IPS-NIHi11 (cell line): ENCODE measurements at places on chromosomes 2 and 18.

DNA sequence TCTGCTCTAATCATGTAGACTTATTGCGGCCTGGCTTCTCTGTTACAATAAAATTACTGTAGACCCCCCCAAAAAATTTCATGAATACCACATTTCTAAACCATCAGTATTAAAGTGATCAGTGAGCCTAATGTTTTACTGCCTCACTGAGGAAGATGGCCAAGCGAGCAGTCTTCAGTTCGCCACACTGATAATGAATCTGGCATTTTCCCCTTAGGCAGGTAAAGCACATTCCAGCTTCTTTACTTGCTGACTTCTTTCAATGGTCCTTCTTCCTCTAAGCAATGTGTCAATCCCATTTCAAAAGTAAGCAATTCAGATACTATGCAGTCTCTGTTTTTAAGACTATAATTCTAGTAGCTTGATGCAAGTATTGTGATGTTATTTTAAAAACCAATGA lies 137.6 kb downstream of the LAMA1 start:
- DNase-seq = no peak

DNA sequence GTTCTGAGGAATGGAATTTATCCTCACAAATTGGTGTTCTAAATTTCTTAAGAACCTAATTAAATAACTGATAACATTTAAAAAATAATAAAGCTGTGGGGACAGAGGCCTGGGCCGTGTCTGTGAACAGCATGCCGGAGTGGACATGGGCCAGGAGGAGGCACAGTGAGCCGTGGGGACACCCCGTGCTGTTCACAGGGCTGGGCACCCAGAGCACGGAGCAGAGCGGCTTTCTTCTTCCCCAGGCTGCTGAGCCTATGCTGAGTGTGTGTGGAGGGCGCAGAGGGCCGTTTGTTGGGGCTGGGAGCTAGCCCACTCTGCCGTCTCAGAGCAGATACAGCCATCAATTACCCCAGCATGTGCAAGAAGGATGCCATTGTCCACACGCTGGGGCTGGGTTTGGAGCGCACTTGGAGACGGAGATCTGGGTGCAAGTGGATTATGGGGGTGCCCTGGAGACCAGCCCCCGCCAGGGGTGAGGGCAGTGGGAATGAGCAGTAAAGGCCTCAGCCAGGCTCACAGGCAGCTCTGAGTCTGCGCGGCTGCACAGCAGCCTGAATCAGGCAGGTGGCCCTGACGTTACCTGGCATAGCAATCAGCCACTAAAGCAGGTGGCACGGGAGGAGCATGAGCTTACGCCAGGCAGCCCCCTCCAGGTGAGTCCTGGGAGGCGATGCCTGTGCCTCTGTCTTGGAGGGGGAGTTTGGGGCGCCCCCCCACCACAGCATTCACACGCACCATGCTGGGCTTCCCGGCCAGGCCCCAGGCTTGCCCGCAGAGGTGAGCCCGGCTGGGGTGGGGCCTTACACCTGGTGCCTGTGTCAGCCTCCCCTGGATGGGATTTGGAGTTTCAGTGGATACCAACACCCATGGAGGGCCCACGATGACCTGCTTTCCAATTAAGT lies 52.1 kb upstream of the SLC66A3 start:
- no peak for DNase-seq

DNA sequence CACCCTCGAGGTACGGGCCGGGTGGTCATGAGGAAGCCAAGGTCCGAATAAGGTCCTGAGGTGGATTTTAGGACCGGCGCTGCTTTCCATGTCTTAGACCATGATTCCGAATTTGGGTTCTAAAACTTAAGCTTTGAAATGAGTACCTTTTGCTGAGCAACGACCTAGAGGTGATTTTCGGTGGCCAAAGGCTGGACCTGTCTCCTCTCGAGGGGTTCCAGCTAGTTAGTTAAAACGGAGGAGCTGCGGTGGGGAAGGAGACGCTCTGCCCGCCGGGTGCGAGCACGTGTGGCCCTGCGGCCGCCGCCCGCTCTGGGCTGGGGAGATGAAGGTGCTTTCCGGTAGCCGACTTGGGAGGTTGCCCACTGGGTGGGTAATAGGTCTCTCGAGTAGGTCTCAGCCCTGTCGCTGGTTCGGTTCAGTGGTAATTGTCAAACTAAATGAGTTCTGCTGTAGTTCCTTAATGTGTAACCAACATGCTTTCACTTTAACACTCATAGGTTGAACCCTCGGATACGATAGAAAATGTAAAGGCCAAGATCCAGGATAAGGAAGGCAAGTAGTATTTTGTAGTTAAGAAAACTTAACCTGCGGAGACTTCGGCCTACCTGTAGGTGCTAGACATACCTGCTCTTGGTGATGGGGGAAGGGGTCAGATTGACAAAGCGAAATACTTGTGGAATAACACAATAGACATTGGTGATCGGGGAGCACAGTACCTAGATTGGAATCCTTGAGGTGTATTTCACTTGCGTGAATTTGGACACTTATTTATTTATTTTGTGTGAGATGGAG lies 572 bp downstream of the RPS27A start:
- DNase-seq = peak; percentile 15

GRCh38 chr18:45481821-45482220 lies 133.5 kb upstream of the SLC14A2 start:
- no peak for DNase-seq

GRCh38 chr18:79874553-79875530 lies 76.6 kb downstream of the SLC66A2 start:
- peak; percentile 9 for DNase-seq

DNA sequence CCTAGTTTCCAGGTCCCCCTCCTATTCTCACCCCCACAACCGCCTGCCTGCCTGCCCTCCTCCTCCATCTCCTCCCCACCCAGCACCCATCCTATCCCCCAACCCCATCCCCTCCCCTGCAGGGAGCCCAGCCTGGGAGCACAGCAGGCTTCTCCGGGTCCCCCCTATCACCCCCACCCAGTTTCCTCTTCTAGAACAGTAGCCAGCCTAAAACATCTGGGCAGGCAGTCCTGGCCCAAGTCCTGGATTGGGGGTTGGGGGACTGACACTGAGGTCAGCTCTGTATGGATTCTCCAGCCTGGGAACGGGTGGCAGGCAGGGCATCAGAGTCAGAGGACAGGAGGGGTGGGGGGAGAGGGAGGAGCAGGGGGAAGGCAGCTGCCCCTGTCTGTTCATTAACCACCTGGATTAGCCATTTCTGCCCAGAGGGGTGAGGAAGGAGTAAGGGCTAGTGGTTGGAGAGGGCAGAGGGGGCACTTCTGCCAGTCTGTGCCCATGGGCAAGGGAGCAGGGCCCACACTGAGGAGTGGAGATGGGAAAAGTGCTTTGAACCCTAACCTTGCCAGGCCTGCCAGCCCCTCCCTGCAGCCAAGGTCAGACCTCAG lies 60.0 kb downstream of the TNS1 start:
- no peak for DNase-seq

DNA sequence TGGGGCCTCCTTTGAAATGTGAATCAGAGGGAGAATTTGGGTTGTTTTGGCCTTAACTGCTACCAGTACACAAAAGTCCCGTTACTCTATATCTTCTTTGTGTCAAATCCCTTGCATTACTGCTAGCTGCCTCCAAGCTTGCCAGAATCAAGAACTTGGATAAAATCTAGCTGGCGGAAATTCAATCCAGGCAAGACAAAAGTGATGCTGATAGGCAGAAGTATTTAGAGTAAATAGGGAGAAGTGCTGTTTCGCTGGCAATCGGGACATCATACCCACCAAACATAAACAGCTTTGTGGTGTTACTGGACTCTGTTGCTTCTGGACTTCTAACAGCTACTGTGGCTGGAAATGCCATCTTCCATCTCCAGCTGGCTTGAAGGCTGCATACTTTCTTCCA lies 2.5 kb downstream of the IFIH1 start:
- DNase-seq = no peak

DNA sequence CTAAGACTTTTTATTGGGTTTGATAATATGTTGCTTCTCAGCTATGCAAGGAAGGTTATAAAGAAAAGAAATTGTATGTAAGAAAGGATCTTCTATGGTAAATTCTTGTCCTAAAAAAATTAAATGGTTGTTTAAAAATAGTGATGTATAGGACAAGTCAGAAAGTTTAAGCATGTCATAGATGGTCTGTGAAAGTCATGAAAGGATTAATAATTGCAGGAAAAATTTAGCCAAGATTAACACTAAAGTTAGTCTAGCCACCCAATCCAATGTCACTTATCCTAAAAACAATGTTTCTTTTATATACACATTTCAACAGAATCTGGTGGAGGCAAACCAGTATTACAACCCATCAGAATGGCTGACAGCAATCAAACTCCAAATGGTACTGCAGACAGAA lies 1046.7 kb upstream of the SLC39A10 start:
- no peak for DNase-seq

DNA sequence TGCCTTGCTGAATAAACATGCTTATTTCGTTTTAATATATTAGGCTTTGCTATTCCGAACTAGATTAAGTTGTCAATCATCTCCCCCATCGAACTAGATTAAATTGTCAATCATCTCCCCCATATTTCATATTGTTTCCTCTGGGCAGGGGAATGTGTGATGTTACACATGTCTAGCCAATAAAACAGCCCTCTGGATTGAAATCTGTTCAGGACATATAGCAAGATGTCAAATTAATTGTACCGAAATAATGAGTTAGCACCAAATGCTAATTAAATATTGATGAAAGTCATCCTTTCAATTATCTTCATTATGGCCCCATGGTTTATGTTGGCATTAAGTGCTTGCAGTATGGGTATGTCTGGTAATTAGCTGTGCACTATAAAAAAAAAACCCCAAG lies 135.5 kb downstream of the SPOPL start:
- no peak for DNase-seq

DNA sequence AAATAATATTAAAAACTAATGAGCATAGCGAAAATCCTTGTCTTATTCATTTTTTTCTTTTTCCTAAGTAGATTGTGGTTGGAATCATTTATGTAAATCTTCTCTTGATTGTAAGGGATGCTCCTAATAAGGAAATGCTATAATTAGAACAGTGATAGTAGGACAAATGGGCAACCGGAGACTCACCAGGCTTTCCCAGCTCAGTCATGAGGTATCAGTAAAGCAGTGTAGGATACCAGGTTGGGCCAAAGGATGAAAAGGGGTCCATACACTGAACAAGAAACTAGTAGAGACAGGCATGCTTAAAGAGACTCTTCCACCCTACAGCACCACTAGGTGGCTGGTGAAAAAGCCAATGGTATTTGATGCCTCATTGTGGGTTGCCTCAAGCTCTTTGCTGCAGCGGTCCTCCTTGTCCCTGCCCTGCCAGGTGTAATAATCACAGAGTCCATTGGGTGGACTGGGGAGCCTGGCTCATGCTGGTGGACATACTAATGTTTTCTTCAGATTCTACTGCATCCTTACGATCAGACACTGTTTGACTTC lies 71.4 kb upstream of the FAM98A start:
- DNase-seq = peak; percentile 51

- no peak for DNase-seq
These were observed 87.2 kb upstream of the SMAD2 start for GRCh38 chr18:48017635-48018034.

GRCh38 chr18:43534511-43534910 lies 257.2 kb upstream of the SYT4 start:
- no peak for DNase-seq

DNA sequence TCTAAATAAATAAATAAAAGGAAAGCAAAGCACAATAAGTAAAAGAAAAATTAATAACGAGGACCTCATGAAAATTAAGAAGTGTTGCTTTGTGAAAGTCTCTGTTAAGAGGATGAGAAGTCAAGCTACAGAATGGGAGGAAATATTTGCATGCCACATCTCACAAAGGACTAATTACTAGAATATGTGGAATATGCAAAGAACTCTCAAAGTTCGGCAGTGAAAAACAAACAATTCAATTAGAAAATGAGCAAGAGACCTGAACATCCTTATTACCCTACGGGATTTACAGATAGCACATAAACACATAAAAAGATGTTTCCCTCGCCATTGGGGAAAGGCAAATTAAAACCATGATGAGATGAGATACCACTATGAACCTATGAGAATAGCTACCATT lies 23.3 kb downstream of the CYP26B1 start:
- no peak for DNase-seq

- no peak for DNase-seq
These were observed 629 bp downstream of the PRELID3A start for GRCh38 chr18:12408247-12408869.

- DNase-seq = no peak
These were observed 69.8 kb upstream of the PPM1B start for GRCh38 chr2:44098891-44099290.

- peak; percentile 7 for DNase-seq
These were observed 287.2 kb downstream of the CDH19 start for GRCh38 chr18:66316701-66317100.

- DNase-seq = no peak
These were observed 134.7 kb downstream of the UBR3 start for GRCh38 chr2:169961911-169962310.

DNA sequence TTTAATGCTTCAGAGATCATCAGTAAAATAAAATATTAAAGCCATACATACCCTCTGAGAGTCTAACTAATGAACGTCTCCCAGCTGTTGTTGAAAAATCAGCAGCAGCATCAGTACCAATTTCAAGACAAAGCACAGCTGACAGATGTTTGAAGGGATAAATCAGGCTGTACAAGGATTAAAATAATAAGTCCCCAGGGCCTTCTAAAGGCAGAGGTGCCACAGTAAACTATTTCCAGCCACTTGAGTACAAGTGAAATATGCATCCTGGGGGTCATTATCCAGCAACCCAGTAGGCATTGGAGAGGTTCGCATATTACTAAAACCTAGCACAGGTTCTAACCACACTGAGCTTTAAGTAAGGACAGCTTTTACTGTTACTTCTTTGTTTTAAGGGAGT lies 76.9 kb downstream of the NXPH2 start:
- DNase-seq = no peak

- no peak for DNase-seq
These were observed 83.7 kb upstream of the UBXN4 start for GRCh38 chr2:135657806-135658582.
